H7 (cell line): ENCODE measurements at places on chromosomes 13 and 19. TPM values are rescaled to one million over a fixed set of nuclear protein-coding genes. Genes with fewer than 3 reads are reported as not detected.

- DNase-seq = peak; percentile 100
Observed at GRCh38 chr19:35717665-35718344, at the start of gene KMT2B. Gene KMT2B, plus strand, starts transcription at chr19:35718003. Its CDS starts 16 bp downstream, at chr19:35718019.

DNA sequence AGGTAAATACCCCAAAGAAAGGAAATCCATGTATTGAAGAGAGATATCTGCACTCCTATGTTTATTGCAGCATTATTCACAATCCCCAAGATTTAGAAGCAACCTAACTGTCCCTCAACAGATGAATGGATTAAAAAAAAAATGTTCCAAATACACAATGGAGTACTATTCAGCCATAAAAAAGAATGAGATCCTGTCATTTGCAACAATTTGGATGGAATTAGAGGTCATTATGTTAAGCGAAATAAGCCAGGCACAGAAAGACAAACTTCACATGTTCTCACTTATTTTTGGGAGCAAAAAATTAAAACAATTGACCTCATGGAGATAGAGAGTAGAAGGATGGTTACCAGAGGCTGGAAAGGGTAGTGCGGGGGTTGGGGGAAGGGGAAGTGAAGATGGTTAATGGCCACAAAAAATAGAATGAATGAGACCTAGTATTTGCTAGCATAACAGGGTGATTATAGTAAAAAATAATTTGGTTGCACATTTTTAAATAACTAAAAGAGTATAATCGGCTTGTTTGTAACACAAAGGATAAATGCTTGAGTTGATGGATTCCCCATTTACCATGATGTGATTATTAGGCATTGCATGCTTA, 9.7 kb upstream of the ZNF709 start:
- no peak for DNase-seq

GRCh38 chr13:97499181-97499580, 65.2 kb downstream of the RAP2A start:
- no peak for DNase-seq

STOML3 gene
- not detected in 2 replicates for total RNA-seq

- no peak for DNase-seq
Observed at GRCh38 chr13:24564881-24565280, 52.3 kb upstream of the PARP4 start.

DNA sequence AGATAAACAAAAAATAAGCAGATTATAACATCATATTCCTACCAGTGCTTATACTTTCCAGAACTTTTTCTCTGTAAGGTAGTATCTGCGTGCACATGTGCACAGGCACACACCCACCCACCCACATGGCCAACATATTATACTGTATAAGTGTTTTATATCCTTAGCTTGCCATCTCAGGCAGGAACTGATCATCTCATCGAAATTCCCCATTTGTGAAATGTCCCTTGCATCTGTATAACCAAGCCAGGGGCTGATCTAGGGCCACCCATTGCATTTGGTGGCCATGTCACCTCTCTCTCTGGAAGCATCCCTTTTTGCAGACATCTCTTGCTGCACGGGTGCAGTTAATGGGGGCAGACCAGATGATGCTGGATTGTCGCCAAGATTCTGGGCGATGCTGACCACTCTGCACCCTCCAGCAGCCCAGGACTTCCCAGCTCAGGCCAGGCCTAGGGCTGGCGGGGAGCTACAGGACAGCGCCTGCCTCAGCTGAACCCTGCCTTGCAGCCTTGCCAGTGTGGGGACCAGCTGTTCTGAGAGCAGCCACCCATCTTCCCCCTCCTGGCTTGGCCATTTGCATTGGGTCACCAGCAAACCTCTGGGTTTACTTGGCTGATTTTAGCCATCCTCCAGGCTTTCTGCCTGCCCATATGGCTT, 95.9 kb downstream of the SLC7A1 start:
- no peak for DNase-seq

SHISA2 gene
- 33.7 and 59.8 TPM in 2 replicates for total RNA-seq

GRCh38 chr13:40398065-40398464, 268.4 kb downstream of the FOXO1 start:
- no peak for DNase-seq
